ENCODE measurements at places on chromosomes 12 and 14. TPM values are rescaled to one million over a fixed set of nuclear protein-coding genes. Genes with fewer than 3 reads are reported as not detected.

DNA sequence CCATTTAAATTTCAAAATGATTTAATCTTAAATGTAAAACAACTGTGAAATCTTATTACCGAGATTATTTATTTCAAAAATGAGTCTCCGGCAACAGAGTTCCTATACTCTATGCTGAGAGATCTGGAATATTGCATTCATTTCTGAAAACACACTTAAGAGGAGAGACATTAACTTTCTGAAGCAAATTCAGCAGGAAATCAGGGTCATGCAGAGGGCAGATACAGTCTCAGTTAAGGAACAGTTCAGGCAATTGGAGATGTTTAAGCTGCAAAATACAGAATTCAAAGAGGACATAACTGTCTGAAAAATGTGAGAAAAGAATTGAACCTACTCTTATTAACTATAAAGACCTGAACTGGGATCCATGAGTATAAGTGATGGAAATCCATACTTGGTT, 320.7 kb downstream of the PAWR start:
- no peaks in the 10 kb centered on the region for H3K4me1 ChIP-seq
- H3K27me3 ChIP-seq = peaks cover 2% of the 10 kb centered on the region
- H3K4me3 ChIP-seq = no peak overlapping the region
- H3K27ac ChIP-seq = no peak overlapping the region
- DNase-seq = no peak

- H3K4me3 ChIP-seq = no peak overlapping the region
- H3K36me3 ChIP-seq = peaks cover 2% of the 10 kb centered on the region
- DNase-seq = peak; percentile 85
- H3K27ac ChIP-seq = peak overlapping the region; percentile 85
- H3K27me3 ChIP-seq = no peaks in the 10 kb centered on the region
Measured at GRCh38 chr12:118120579-118121363, 15.2 kb upstream of the PEBP1 start.

ACOT6 gene
- polyA plus RNA-seq = 0.65 TPM

DNA sequence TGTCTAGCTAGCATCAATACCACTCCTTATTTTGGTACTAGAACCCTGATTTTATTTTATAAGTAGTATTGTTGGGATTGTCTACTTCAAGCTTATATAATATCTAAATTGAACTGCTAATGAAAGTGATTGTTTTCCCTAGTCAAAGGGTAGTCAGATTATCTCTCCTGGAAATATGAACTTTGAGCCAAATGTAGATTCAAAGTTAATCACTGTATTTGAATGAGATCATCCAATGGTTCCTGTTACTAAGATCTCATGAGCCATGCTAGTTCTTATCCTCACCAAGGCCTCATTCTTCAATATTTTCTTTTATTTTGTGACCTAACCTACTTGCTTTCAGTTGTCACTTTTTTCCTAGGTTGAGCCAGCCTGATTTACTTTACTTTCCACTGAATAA, 276.7 kb downstream of the RASSF9 start:
- H3K27ac ChIP-seq = no peak overlapping the region
- no peak for DNase-seq
- no peak overlapping the region for H3K4me3 ChIP-seq
- no peaks in the 10 kb centered on the region for H3K4me1 ChIP-seq
- H3K36me3 ChIP-seq = no peaks in the 10 kb centered on the region

DNA sequence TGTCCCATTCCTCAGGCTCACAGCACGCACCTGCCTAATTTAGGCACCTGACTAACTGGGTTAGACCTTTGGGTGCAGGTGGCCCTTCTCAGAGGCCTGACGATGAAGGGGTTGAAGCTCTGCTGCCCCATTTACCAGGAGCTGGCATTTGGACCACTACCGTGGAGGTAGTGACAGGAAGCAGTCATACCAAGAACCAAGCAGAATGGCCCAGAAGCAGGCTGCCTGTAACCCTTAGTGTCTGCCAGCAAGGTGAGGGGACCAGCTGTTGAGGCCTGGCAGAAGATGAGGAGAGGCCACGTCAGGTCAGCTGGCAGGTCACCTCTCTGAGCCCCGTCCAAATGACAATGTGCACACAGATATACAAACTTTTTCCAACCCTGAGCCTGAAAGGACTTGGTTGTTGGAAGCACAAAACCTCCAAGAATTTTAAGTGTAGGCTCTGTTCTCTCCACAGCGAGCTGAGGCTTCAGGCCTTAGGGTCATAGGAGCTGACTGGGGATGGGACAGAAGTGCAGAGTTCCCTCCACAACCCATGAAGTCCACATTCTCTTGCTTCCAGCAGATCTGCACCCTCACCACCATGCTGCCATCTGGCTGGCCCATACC, 23.1 kb downstream of the VASH1 start:
- DNase-seq = no peak
- H3K4me1 ChIP-seq = peaks cover 5% of the 10 kb centered on the region
- H3K27ac ChIP-seq = no peak overlapping the region
- H3K27me3 ChIP-seq = no peaks in the 10 kb centered on the region
- H3K4me3 ChIP-seq = no peak overlapping the region

RGS6 gene
- polyA plus RNA-seq = 0.06 TPM

DNA sequence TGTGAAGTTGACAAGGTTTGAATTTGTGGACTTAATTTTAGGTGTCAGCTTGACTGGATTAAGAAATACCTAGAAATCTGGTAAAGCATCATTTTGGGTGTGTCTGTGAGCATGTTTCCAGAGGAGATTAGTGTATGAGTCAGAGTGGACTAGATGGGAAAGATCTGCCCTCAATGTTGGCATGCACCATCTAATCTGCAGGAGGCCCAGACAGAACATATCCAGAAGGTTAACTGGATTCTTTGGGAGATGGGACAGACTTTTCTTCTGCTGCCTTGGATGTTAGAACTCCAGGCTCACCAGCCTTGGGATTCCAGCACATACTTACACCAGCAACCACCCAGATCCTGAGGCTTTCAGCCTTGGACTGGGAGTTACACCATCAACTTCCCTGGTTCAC, 14.1 kb downstream of the SGPP1 start:
- no peaks in the 10 kb centered on the region for H3K27me3 ChIP-seq
- no peak for DNase-seq
- H3K27ac ChIP-seq = no peak overlapping the region
- H3K4me1 ChIP-seq = no peaks in the 10 kb centered on the region

RFX4 gene
- polyA plus RNA-seq = not detected

Data from liver (tissue), 10 donors.